ENCODE measurements at places on chromosomes 5 and 9.

- no peak for DNase-seq
Measured at GRCh38 chr5:91025449-91025848, 357.7 kb downstream of the ARRDC3 start.

GRCh38 chr5:110362261-110362660, 364.2 kb downstream of the TMEM232 start:
- DNase-seq, result no peak

- no peak for DNase-seq
Measured at GRCh38 chr5:52597625-52598024, 190.1 kb upstream of the ITGA1 start.

DNA sequence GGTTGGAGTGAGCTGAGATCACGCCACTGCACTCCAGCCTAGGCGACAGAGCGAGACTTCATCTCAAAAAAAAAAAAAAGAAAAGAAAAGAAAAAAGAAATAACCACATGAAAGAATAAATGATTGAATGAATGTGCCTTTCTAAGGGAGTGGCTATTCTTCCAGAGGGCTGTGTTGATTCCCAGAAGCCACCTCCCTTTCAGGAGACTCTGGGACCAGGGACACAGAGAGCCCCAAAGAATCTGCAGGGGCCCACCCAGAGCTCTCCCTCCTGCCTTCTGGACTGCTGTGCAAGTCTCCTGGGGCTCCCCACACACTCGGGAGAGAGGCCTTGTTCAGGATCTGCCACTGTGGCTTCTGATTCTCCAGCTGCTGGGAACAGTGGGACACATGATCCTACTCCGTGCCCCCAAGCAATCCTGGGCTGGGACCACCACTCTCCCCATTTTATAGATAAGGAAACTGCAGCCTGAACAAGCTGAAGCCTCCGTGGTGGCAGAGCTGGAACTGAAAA, 23.6 kb downstream of the CAMK2A start:
- DNase-seq, result no peak

- no peak for DNase-seq
Measured at GRCh38 chr9:138038244-138038671, 160.7 kb downstream of the CACNA1B start.

GRCh38 chr5:66377747-66378146, 218.4 kb upstream of the MAST4 start:
- no peak for DNase-seq

GRCh38 chr5:142846406-142846805, 76.2 kb downstream of the ARHGAP26 start:
- DNase-seq, result no peak

DNA sequence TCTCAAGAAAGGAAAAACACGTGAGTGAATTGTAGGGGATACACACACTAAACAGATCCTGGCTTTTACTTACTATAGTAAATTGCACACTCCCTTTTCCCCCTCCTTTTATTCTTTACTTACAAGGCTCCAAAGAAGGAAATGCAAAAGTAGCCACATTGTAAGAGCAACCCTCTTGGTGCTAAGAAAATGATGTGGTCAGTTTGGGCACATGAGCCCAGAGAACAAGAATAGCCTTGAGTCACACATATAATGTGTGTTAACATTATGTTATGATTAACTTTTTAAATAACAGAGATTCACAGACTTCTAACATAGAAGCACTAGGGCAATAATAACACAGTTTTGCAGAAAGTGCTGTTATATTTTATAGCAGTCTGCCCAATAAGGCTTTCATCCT, 48.5 kb downstream of the PCSK5 start:
- no peak for DNase-seq

DNA sequence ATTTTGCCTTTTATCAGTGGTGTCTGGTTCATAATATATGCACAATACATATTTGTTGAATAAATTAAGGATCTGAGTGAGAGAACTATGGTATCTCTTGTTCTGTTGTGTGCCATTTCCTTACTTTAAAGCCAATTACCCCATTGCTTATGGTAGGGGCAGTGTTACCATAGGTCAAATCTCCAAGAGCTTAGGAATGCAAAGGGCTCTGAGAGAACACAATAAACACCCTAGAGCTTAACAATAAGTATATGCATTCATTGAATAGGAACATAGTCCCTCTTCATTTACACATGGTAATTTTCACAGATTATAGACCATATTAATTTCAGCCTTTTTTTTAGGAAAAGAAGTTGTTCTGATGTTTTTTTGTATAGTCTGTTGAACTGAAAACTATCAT, 112.2 kb downstream of the MCTP1 start:
- no peak for DNase-seq

DNA sequence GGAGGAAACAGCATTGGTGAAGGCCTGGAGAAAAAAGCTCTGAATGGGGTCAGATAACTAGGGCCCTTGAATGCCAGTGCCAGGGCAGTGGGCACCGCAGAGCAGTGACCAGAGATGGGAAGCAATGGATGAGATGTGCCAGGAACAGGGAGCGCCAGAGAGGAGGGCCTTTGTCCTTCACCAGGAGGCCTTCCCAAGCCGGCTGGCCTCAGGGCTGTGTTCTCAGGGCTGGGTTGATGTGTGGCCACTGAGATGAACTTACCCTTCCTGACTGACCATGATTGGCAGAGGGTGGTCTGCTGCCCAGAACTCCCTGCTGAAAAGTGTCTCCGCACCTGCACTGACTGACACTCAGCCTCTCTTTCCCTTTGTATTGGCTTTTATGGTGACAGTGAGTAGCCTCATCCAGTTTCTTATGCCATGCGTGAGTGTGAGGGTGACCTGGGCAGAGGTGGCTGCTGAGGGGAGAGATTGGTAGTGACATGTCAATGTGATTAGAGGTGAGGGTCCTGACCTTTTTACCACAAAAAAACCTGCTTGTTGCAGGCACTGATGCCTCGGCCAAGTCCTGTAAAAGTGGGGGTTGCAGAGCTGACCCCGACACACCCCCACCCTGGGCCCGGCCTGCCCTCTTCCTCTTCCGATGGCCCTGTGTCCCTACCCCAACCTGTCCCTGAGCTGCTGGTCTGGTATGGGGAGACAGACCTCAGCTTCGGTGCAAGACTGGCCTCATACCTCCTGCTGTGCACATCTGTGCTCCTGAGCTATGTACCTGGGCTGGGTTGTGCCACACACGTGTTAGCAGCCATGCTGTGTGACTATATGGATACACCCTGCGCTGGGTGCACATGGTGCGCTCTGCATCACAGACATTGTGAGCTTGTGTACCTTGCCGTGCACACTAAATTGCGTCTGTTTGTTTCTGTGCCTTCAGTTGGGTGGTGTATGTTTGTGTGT, 57.1 kb upstream of the PSD2 start:
- no peak for DNase-seq

DNA sequence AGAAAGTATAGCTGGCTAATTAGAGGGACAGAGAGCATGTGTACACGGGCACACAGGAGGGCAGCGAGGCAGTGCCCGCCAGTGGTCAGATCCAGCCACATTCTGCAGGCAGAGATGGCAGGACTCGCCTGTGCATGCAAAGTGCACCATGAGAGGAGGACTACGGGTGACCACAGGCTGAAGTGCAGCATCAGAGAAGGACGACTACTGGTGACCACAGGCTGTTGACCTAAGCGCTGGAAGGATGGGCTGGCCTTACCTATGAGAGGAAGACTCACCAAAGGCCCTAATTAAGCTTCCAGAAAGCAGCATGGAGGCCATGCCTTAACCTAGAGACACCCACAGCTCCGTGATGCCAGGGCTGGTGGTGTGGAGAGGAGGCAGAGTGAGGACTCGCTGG, 54.2 kb upstream of the SLC25A51 start:
- DNase-seq, result no peak

DNA sequence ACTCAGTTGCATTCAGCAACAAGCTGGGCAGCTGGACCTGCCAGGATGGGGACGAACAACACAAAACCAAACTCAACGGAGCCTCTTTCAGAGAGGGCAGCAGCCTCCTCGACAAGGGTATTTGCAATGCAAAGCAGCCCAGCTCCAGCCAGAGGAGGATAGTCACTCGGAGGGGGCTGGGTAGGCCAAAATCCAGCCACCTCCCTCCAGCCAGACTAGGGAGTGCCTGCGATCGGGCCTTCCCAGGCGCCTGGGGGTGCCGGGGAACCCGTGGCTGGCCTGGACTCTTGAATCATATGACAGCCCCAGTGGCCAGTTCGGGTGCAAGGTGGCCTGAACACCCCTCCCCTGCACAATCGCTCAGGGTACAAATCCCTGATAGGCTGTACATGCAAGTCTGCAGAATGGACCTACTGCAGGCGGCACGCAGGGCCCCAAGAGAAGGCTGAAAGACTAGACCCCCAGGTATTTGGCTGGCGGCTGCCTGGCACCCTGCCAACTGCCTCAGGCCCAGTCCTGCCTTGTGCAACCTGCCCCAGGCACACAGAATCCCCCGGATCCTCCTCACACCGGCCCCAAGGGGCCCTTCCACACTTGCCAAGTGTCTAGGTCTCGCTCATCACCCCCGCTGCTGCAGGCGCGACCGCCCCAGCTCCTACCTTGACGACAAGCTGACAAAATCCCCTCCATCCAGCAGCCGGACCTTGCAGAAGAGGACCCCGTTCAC, 1.3 kb downstream of the EEIG1 start:
- peak; percentile 69 for DNase-seq
